ENCODE measurements at places on chromosomes 3 and 15.

DNA sequence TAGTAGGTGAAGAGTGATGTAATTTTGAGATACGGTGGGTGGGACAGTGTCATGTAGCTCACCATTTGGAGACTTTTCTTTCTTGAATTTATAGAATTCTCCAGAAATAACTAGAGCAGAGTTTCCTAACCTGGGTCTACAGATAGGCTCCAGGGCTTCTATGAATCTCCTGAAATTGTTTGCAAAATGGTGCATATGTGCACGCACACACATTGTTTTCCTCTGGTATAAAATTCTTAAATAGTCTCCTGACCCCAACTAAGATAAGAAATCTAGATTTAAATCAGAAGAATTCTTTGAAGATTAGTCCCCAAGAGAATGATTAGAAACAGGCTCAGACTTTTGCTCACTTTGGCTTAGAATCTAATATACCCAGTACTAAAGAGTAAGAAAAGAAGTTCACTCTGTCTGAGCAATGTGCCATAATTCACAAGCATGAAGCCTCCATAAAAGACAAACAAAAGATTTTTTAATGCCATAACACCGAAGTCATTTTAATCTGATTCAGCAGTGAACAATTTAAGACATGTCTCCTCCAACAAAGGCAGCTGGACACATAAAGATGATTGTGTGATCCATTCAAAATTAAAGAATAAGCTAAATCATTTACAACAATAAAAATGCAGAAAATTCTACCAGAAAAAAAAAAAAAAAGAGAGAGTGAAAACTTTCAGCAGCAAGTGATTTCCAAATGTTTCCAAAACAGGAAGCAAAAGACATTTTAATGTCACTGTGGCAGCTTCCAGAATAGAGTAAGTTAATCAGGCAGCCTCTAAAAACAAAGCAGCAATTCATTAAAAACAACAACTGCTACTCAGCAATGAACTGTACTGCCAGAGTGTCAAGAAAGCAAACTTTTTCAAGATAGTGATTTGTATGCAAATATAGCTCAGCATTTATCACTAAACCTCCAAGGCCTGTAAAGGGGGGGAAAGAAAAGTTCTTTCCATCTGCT, 975.5 kb upstream of the CFAP20DC start:
- no peak for DNase-seq

- DNase-seq = no peak
These were observed 113.5 kb upstream of the TOPAZ1 start for GRCh38 chr3:44128057-44128775.

DNA sequence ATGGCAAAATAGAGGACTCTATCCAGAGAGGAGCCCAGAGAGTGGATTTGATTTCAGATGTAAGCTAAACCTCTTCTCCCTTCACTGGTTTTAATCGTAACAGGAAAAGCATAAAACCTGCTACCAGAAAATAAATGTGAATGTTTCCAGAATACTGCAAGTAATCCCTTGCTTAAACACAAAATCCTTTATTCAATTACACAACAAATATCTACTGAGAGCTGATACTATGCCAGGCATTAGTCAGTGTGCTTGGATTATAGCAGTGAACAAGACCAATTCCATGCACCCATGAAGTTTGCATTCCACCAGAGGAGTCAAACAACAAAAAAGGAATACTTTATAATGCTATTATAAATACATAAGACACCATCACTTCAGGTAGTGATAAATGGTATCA, 15.1 kb downstream of the AVEN start:
- no peak for DNase-seq

- no peak for DNase-seq
These were observed 49.3 kb upstream of the XCR1 start for GRCh38 chr3:46076606-46077005.

GRCh38 chr3:78919021-78919755, 848.6 kb downstream of the ROBO1 start:
- no peak for DNase-seq

DNA sequence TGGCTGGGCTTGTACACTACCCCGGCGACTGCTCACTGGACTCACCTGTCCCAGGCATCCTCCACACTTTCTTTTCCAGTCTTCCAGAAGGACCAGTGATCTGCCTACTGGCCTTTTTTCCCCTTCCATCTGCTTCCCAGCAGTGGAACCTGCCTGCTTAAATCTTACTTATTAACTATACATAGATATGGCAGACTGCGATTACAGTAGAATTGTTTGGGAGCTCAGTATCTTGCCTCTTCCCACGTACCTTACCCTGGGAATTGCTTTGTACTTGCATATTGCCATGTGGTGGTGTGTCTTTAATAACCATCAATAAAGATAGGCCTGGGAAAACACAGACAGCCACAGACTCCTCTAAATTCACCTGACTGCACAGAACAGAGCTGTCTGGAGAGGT, 11.8 kb upstream of the HES1 start:
- DNase-seq = no peak

DNA sequence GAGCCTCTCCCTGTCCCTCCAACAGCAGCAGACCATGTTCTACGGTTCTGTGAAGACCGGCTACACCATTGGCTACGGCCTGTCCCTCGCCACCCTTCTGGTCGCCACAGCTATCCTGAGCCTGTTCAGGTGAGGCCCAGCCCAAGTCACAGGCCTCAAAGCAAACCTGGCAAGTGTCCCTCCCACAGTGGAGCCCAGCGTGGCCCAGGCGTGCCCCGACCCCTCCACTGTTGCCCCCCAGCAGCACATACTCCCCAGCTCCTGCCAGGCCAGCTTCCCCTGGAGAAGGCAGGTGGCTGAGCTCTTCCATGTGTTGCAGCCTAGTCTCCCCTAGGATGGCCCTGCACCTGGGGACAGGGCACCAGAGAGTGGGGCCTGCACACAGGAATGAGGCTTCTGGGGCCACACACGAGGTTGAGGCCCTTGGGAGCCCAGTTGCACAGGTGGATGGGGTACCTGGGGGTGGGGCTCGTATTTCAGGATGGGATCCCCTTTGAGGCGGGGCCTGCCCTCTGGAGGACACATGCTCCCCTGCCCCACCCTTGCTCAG, 25.0 kb downstream of the VIPR1 start:
- DNase-seq = no peak

- no peak for DNase-seq
These were observed 48.8 kb upstream of the MRPS22 start for GRCh38 chr3:139295040-139295439.

GRCh38 chr3:32326795-32327194, 64.9 kb upstream of the CMTM7 start:
- DNase-seq = no peak

GRCh38 chr15:83890587-83890986, 236.7 kb downstream of the ADAMTSL3 start:
- no peak for DNase-seq

DNA sequence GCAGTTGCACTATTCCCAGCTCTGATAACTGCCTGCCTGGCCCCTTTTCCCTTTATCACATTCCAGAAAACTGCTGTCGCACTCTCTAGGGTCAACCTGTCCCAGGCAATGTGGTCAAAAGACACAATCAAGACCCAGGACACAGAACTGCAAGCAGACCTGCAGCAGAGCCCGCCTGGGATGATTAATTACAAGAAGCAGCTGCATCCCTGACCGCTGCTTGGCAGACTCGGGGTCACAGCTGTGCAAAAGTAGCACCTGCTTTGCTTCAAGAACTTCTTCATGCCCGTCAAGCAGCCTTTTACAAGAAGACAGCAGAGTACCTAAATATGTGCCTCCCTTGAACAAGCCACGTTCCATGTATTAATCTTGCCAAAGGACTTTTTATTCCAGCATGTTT, 120.0 kb upstream of the ST8SIA2 start:
- DNase-seq = no peak

- no peak for DNase-seq
These were observed 274.1 kb downstream of the OTOL1 start for GRCh38 chr3:161770484-161771386.

- no peak for DNase-seq
These were observed 28.3 kb downstream of the PLXND1 start for GRCh38 chr3:129577925-129578786.

- DNase-seq = no peak
These were observed 279.8 kb downstream of the ADAMTS17 start for GRCh38 chr15:100061944-100062343.

DNA sequence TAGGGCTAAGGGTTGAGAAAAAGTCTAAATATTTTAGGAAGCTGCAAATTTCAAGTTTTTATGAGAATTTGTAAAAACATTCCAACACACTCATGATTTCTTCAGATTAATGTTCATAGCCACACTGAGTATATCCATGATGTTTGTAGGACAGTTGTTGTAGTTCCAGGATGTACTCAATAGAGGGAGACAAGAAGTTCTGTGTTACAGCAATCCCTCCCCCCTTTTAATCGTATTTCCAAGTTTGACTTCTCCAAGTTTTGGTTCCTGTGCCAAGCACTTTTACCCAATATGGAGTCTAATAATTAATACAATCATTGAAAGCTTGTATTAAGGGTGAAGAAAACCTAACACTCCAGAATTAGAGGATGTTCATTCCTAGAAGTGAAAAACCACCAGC, 143.4 kb downstream of the FEZF2 start:
- DNase-seq = no peak

GRCh38 chr15:88467935-88468528, 524 bp downstream of the MRPS11 start:
- no peak for DNase-seq

GRCh38 chr3:107660306-107660976, 137.7 kb downstream of the BBX start:
- DNase-seq = no peak

DNA sequence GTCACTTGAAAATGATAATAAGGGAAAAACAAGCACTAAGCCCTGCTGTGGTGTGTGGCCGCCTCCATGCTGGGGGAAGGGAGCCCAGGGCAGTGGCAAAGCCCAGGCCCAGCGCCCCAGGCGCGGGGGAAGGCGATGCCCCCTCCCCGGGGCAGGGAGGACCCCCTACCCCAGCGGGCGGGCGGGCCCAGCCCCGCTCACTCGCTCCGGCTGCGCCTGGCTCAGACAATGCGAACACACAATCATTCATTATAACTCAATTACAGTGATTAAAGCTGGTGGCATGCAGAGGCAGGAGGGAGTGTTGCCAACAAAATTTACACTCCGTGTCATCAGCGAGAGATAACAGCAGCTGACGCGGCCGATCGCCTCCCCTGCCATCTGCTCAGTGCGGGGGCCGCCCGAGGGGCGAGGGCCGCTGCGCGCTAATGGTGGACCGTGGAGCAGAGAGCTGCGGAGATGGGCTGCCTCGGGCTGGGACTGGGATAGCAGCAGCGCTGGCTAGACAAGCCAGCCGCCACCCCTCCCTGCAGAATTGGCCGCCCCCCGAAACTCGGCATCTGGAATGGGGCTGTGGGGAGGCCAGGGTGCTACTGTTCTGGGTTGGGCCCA, 64.1 kb downstream of the TLE3 start:
- DNase-seq = peak; percentile 58

DNA sequence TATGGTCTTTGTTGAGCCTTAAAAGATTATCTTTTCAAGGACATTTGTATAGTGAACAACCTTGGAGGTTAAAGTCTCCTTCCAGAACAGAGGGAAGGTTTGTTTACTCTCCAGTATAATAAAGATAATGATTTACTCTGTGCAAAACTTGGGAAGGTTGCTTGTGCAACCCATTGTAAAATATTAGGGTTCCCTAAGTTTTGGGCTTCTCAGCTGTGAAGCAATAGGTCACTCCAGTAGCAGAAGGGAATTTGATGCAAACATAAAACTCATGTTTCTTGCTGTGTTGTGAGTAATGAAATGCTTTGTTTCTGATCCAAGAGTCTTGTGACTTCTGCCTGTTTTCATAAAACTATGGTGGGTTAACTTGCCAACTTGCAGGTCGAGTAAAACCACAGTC, 177.5 kb downstream of the SUCNR1 start:
- DNase-seq = no peak

- no peak for DNase-seq
These were observed 225.0 kb upstream of the RASGRP1 start for GRCh38 chr15:38789566-38789965.

DNA sequence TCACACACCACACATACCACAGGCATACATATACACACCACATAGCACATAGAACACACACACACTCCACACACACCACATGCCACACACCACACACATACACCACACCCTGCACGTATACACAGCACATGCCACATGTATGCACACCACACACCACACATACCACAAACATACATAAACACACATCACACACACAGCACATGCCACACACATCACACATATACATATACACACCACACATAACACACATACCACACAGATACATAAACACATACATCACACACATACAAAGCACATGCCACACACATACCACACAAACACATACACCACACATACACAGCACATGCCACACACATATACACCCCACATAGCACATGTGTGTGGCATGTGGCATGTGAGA, 171.1 kb downstream of the OR4M2 start:
- no peak for DNase-seq

- DNase-seq = no peak
These were observed 43.4 kb downstream of the CD200 start for GRCh38 chr3:112376241-112376911.

DNA sequence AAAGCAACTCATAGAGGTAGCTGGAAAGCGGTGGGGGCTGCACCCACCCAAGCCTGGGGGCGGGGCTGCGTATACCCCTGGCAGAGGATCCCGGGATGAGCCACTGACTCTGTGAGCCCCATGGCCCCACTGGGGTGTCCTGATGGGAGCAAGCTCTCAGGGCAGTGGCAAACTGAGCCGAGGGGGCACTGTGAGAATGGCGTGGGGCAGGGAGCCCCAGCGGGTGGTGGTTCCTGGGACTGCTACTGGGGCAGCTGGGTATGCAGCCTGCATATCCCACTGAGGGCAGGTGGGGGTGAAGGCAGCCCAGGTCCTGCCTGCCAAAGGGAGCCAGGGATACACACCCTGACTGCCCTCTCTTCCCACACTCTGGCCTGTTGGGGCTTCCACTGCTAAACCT, 59.4 kb downstream of the DNAJB8 start:
- no peak for DNase-seq

GRCh38 chr3:95154766-95155165, 1091.9 kb downstream of the NSUN3 start:
- no peak for DNase-seq

Data from NCI-H1092 (cell line).